ENCODE measurements at places on chromosomes 1 and 21.

- no peak for DNase-seq
Measured at GRCh38 chr1:82503822-82504221, 703.1 kb downstream of the ADGRL2 start.

DNA sequence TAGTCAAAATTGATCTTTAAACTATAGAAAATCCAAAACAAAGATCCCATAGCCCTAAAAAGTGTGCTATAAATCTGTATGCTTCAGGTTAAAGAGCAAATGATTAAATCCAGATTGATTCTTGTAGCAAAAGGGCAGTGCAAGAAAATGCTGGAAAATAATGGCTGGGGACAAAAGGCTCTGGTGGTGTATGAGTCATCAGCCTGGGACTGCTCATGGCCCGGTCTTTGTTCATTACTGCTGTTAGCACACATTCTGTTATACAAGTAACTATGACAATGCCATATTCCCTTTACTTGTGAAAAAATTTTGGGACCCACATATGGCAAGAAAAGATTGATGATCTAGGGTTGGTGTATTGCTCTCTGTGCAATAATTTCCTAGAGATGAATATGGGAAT is 89.1 kb downstream of the RWDD3 start:
- DNase-seq, result no peak

- no peak for DNase-seq
Measured at GRCh38 chr1:167938080-167938636, 1.3 kb upstream of the MPC2 start.

DNA sequence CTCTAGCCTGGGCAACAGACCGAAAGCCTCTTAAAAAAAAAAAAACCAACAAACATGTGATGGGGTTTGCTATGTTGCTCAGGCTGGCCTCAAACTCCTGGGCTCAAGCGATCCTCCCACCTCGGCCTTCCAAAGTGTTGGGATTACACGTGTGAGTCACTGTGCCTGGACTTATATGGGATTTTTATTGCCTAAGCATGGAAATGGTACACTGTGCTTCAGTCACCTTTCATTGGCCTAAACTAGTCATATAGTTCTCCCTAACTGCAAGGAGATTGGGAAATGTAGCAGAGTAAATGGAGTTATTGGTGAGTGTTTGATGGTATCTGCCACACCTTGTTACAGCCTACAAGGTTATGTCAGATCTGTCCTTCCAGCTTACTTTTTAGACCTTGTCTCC is 17.2 kb upstream of the MEF2D start:
- DNase-seq, result no peak

DNA sequence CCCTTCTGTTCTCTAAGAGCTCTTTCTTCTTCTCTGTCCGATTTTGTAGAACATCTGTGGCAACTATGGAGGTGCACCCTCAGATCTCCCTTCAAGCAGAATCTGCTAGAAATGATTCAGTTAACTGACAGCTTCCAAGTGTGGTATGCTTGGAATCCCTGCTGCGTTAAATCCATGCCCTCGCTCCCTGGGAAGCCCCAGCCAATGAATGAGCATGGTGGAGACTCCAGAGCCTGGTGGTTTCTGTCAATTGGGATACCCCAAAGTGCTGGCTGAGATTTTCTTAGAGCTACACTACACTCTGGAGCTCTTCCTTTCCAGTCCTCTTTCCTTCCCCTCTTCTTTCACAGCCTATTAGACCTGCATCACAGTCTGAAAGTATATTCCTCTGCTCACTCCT is 116.3 kb upstream of the C1orf21 start:
- DNase-seq, result no peak

GRCh38 chr1:222767152-222767571 is 30.2 kb downstream of the FAM177B start:
- no peak for DNase-seq

DNA sequence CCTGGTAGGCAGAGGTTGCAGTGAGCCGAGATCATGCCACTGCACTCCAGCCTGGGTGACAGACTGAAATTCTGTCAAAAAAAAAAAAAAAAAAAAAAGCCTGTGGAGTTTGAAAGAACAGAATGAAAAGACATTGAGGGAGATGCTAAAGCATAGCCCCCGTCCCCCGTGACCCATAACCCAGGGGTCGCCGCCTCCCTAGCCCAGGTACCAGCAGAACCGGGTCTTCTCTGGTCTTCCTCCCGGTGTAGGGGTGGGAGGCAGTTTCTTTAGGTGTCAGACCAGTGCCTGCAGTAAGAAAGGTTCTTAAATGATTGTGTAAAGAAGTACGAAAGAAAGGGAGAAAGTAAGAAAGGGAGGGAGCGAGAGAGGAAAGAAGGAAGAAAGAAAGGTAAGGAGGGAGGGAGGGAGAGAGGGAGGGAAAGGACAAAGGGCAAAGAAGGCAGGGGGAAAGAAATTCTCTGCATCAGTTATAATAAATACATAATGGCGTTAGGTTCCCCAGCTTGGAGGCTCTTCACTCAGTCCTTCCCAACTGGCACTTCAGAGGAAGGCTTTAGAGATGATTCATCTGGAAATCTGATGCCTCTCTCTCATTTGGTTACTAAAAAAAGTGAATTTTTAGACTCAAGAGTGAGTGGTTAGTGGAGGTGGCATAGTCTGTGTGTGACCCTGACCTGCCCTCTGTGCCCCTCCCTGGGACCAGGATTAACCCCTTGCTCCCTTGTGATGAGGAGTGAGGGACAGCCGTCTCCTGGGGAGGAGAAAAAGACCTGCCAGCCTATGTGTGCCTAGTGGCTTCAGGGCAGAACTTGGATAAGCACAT is 1.1 kb downstream of the IL24 start:
- DNase-seq, result no peak

GRCh38 chr1:199931666-199932377 is 95.7 kb upstream of the NR5A2 start:
- DNase-seq, result no peak

GRCh38 chr1:222754366-222755139 is 17.6 kb downstream of the FAM177B start:
- DNase-seq, result no peak

DNA sequence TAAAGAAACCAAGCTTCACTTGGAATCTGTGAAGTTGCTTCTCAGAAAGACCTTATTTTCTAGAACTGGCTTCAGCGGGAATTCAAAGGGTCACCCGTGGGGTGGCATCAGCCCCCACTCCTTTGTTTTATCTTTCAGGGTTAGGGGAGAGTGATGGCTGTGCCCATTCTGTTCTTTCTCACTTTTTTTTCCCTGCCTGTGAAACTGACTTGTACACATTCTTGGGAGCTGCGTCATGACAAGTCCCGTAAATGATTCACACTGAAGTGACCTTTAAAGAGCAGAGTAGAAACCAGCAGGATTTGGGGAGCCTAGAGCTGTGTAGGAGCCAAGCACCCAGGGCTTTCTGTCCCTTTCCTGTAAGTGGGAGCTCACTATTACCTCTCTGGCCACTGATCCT is 43.8 kb downstream of the SLC44A3 start:
- no peak for DNase-seq

DNA sequence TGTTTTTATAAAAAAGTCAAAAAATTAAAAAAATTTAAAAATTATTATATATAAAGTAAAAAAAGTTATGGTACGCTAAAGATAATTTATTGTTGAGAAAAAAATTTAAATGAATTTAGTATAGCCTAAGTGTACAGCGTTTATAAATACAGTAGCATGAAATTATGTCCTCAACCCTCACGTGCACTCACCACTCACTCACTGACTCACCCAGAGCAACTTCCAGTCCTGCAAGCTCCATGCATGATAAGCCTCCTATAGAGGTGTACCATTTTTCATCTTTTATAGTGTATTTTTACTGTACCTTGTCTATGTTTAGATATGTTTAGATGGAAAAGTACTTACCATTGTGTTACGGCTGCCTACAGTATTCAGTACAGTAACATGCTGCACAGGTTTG is 5.1 kb downstream of the DISC1 start:
- no peak for DNase-seq

GRCh38 chr1:167667536-167667935 is 37.5 kb downstream of the RCSD1 start:
- DNase-seq, result no peak

- DNase-seq, result no peak
Measured at GRCh38 chr1:212286556-212287131, 1.4 kb downstream of the PPP2R5A start.

DNA sequence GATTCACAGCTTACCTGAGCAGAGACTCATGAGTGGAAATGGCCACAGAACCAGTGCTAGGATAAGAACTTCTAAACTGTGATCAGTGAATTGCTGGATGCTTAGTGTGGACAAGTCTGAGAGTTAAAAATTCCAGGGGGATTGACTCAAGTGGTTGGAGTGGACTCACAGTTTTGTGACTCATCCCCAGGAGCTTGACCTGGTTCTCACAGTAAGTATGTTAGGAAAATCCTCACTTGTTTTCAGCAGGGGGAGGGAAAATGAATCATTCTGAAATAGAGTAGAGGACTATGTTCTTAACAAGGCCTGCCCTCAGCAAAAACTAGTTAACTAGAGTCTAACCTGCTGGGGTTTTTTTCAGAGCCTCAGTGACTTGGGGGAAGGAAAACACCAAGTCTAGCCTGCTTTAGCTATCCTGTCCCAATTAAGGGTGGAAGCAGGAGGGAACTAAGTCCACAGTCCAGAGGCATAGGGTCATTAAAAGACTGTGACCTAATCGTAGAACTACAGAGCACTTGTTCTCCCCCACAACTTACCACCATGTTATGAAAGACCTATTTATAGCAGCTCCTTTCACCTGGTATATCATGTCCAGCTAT is 6.1 kb upstream of the CDC73 start:
- DNase-seq, result no peak

DNA sequence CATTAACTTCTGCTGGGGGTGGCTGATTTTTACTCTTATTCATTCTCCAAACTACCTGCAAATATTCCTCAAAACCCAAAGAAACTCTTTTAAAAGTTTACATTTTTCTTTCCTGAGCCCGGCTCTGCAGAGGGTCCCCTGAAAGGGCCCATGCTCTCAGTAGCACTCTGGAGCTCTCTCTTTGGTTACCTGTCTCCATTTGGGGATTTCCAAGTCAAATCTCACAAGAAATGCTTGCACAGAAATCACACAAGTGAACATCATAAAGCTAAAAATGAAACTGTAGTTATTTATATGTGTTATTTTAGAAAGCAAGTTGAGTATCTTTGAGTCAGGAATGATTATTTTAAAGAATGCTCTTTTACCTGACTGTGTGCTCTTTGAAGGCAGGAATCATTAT is 174.5 kb upstream of the PLXNA2 start:
- DNase-seq, result no peak

DNA sequence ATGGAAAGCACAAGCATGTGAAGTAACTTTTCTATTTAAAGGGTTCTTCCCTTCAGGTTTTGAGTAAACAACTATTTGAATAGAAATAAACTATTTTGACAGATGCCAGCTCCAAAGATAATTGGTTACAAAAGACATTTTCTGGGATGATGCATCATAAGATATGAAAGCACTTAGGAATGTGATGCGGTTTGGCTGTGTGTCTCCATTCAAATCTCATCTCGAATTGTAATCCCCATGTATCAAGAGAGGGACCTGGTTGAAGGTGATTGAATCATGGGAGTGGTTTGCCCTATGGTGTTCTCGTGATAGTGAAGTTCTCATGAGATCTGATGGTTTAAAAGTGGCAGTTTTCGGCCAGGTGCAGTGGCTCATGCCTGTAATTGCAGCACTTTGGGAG is 6.4 kb downstream of the DISP1 start:
- DNase-seq, result no peak

- DNase-seq, result no peak
Measured at GRCh38 chr1:116916533-116917445, 7.1 kb downstream of the PTGFRN start.

DNA sequence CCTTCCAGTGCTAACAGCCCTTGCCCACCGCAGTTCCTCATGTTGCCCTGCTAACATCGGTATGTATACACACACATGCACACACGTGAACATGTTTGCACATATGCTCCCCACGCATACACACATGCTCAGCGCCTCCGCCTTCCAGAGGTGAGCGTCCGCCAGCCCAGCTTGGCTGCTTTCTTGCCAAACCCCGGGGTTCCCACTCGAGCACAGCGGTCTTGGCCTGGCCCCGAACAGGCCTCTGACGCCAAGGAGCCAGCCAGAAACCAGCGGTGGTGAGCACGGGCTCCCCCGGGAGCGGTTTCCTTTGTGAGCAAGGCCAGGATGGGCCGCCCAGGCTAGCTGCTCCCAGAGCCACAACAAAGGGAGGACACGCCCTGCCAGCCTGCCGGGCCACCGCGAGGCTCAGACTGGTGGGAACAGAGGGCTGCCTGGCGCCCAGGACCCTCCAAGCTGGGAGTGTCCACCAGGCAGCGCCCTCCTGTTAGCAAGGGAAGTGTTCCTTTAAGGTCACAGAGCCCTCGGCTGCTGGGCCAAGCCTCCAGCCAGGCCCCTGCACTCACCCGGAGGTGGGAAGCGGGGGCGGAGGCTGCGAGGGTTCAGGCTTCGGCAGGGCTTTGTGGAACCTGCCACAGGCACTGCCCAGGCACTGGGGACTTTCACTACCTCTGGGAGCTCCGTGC is 65.4 kb downstream of the ALPL start:
- no peak for DNase-seq

DNA sequence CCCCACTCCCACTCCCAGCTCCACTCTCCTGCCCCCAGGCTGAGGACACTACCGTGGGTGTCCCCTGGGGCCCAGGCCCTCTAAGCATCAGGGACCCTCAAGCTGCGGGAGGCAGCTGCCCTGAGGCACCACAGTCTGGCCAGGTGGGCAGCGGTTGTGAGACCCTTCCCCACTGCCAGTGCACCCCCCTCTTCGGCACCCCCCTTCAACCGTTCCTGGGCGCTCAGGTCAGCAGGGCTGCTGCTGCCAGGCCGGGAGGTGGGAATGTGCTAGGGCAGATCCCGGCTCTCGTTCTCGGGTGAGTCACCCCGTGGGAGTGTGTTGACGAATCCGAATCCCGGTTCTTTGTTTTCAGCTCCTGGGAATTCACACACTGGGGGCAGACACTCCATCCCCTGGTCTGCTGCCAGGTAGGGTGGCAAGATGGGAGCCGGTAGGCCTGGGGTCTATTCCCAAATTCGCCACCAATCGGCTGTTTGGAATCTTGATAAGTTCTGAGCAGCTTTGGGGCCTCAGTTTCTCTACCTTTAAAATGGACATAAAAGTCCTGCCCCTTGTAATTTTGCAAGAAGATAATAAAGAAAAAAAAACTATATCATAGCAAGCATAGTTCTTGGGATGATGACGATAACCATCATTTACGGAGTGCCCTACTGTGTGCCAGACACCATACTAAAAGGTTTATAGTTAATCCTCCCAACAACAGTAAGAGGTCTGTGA is 28.5 kb upstream of the CASZ1 start:
- no peak for DNase-seq
